ENCODE measurements at places on chromosomes 4 and X.

DNA sequence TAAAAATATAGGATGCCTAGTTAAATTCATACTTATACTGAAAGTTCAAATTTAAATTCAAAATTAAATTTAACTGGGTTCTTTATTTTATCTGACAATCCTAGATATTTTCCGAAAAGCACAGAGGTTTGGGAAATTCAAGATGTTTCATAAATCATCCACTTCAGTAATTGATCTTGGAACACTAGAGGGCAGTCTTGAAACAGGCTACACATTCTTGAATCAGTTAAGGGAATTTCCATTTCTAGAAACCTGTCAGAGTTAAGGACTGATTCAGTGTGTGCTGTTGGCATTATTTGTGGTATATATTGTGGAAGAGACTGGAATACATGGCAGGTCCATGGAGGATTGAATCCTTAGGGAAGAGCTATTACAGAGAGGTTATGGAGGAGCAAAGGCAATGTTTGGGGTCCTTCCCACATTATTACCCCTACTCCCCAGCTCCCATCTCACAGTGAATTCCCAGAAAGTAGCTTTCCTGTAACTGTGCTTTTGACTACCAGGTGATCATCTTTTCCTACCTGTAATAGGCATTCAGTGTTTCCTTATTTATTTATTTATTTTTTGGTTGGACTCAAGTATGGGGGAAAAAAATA, 92.9 kb downstream of the EGF start:
- peak; percentile 36 for DNase-seq

- DNase-seq = no peak
These were observed 76.5 kb downstream of the RTL9 start for GRCh38 chrX:110435196-110435595.

- no peak for DNase-seq
These were observed 2.3 kb downstream of the LINC00632 start for GRCh38 chrX:140711894-140712293.

DNA sequence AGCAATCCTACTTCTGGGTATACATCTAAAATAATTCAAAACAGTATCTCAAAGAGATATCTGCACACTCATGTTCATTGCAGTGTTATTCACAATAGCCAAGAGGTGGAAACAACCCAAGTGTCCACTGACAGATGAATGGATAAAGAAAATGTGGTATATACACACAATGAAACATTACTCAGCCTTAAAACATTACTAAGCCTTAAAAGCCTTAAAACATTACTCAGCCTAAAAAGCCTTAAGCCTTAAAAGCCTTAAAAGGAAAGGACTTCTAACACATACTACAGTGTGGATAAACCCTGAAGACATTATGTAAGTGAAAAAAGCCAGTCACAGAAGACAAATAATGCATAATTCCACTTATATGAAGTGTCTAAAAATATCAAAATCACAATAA, 40.3 kb upstream of the TFDP3 start:
- DNase-seq = no peak

- DNase-seq = no peak
These were observed 29.3 kb downstream of the INTS12 start for GRCh38 chr4:105679186-105679585.

GRCh38 chr4:56468097-56468422, 643 bp downstream of the SRP72 start:
- DNase-seq = no peak

DNA sequence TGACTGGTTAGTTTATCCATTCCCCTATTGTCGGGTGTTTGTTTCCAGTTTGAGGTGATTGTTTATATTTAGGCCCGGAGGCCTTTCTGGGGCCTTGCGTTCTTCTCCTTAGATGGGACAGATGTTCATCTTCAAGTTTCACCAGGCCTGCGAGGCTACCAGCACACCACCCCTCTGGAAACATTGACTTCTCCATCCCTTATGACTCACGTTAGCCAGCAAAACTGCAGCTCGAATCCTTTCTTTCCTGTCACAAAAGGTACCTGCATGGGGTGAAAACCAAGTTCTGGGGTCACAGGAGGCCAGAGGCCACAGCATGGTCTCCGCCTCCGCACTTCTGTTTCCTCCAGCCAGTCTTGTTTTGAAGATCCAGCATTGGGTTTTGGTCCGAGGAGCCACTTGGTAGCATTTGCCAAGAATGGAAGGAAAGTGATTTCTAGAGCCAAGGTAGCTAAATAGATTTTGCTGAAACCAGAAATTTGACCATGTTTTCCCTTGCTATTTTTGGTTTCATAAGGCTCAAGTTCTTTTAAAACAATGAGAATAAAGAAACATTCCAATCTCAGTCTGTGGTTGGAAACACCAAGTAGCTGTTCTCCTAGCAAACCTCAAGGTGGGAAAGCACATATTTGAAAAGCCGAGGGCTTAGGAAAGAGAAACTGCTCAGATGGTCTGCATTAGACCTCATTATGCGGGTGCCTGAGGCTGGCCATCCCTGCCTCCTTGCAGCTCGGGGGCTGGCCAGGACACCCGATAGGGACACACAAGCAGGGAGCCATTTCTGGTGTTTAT, 5.6 kb downstream of the NYX start:
- peak; percentile 24 for DNase-seq

DNA sequence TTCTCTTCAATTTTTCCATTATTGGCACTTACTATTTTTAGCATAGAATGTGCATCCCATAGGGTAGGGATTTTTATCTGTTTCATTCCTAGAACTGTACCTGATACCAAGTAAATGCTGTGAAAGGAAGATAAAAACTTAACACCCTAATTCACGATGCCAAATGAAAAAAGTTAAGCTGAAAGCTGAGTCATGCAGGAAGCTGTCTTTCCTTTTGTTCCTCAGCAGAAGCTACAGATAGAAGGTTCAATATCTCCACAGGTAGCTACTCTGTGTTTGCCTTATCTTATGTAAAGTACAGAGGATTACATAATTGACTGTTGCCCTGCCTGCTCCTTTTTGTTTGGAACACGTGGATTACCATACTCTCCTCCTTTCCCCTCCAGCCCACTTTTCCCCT, 77.0 kb downstream of the LRP2BP start:
- no peak for DNase-seq

GRCh38 chrX:132718431-132718958, 229.7 kb upstream of the MBNL3 start:
- no peak for DNase-seq

GRCh38 chr4:1226144-1226481, 22.8 kb downstream of the CTBP1 start:
- no peak for DNase-seq

DNA sequence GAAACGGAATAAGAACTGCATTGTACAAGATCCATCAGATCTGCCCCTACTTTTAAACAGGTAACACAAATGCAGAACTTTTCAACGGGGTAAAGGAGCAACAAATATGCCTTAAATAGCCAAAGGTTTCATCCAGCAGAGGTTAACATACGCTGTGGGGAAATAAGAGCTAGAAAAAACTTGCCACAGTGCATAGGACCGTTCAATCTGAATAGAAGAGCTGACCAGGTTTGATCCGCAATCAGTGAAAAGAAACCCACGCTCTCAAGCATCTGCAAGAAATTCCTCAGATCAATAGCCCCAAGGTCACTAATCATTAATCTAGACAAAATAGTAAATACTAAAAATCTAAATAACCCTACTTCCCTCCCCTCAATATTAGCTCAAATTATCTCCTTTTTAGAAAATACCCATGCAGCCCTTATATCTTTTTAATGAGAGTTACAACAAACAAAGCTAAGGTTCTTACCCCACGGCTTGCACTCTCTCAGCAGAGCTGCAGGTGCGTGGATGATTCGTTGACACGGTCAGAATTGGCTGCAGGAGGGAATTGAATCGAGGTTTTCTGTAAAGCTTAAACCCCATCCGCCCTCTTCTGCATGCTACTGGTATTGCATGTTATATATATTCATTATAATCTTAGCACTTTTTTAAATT, at the start of gene TLR10:
Gene TLR10 (minus strand): TSS at position 539 of the 657 bp plus-strand sequence. CDS start 7,400 bp downstream, outside the sequence.
- no peak for DNase-seq

DNA sequence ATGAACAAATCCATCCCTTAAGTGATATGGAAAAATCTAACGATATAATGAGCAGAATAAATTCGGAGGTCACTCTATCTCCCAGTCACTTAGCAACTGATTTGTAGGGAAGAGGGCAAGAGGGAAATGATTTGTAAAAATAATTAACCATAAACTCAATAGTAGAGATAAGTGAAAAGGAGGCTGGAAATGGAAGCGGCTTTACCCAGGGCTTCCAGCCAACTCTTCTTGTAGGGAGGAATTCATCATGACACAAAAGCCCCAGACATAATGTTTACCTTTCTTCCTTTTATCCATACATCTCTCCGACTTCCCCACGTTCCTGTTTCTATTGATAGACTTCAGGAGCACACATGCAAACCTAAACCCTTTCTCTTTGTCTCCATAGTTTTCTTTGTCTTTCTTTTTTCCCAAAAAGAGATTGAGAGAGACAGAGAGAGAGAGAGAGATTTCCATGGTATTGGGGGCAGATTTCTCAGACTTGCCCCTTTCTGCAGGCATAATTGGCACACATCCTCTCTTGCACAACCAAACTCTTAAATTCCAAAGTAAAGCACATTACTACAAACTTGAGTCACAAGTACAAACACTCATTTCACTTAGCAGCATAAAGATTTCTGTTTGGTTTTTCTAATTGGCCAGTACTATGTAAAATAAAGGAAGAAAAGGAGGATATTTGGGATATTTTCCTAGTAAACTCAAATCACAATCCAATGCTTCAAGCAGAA, 140.9 kb downstream of the MAPK10 start:
- peak; percentile 53 for DNase-seq

- DNase-seq = no peak
These were observed 223.2 kb downstream of the PRDM5 start for GRCh38 chr4:120699354-120699753.

DNA sequence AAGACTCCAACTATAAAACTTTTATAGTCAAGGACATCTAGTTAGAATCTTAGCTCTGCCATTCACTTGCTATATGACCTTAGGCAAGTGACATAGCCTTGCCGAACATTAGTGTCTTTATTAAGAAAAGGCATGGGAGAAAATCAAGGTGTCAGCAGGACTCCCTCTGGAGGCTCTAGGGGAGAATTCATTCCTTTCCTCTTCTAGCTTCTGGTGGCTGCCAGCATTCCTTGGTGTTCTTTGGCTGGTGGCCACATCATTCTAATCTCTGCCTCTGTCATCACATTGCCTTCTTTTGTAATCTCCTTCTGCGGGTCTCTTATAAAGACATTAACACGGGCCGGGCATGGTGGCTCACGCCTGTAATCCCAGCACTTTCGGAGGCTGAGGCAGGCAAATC, 99.8 kb downstream of the PPP1R2C start:
- no peak for DNase-seq

GRCh38 chr4:109576462-109576861, 16.4 kb downstream of the MCUB start:
- no peak for DNase-seq

GRCh38 chrX:30649859-30650258, 3.4 kb upstream of the GK start:
- DNase-seq = no peak

DNA sequence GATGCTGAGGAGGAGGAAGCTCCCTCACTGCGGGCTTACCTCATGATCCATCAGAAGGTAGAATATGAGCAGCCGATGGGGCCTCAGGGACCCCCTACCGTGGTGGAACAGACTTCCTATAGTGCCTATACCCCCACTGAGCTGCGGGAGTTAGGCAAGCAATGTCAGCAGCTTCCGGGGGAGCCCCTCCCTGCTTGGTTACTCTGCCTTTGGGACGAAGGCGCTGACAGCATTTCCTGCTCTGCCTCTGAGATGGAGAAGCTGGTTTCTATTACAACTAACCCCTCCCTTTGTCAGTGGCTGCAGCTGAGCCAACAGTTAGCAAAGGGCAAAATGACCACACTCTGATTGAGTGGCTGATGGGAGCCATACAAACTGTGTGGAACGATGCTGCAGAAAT, 430.7 kb downstream of the IDS start:
- DNase-seq = peak; percentile 67

GRCh38 chrX:41275661-41276609, 58.0 kb upstream of the DDX3X start:
- DNase-seq = no peak

DNA sequence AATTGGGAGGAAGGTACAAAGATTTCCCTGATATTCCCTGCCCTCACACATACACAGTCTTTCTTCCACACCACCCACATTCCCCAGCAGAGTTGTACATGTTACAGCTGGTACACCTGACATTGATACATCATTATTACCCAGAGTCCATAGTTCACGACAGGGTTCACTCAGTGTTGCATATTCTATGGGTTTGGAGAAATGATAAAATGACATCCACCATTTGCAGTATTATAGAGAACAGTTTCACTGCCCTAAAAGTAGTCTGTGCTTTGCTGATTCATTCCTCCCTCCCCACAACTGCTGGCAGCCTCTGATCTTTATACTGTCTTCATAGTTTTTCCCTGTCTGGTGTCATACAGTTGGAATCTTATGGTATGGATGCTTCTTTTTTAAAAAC, 15.0 kb downstream of the AGA start:
- peak; percentile 30 for DNase-seq

DNA sequence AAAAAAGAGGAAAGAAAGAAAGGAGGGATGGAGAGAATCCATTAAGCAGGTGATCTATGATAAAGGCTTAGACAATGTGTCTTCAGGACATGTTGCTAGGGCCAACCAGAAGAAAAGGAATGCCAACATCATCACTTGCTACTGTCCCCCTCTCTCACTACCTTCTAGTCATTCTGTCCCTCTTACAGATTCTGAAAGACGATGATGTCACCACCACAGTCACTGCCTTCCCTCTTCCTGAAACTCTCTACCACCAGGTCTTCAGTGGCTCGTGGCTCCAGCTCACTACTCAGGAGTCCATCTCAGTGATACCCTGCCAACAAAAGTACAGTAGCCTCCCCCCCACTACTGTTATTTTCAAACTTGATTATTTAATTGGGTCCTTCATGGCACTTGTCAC, 64.0 kb downstream of the KCNIP4 start:
- DNase-seq = no peak

DNA sequence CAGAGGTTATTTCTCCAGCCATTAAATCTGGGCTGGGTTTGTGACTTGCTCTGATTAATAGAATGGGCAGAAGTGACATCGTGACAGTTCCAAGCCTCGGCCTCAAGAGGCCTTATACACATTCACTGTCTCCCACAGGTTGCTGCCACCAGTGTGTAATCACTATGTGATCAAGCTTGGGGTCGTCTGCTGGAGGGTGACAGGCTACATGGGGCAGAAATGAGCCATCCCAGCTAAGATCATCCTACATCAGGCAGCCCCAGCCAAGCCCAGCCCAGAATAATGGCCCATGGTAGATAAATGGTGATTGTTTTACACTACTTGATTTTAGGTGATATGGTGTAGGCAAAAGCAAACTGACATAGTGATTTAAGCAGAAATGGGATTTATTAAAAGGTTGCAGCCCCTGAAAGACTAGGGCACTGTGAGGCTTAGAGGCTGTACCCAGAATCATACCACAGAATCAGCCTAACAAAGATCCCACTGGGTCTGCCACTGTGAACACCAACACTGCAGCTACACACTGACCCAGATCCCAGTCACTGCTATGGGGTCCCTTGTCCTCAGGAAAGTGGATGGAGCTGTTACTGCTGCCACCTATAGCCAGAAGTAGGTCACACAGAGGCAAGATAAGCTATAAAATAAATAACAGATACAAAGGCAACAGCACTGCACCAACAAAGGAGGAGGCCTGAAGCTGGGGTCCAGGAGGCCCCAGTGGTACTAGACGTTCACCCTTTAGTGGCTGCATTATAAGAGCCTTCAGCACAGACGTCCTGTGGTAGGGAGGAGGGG, 159.6 kb upstream of the RBPJ start:
- DNase-seq = no peak

GRCh38 chrX:15864629-15865028, 10.0 kb upstream of the AP1S2 start:
- peak; percentile 7 for DNase-seq

- DNase-seq = no peak
These were observed 11.9 kb downstream of the ENPEP start for GRCh38 chr4:110487873-110488272.

- DNase-seq = no peak
These were observed 14.8 kb downstream of the LAMTOR3 start for GRCh38 chr4:99879458-99879857.

Measured in skeletal muscle cell (primary cell).